ENCODE measurements at places on chromosomes 1 and 21.

GRCh38 chr21:29233256-29233546, 65.5 kb upstream of the BACH1 start:
- DNase-seq: no peak

DNA sequence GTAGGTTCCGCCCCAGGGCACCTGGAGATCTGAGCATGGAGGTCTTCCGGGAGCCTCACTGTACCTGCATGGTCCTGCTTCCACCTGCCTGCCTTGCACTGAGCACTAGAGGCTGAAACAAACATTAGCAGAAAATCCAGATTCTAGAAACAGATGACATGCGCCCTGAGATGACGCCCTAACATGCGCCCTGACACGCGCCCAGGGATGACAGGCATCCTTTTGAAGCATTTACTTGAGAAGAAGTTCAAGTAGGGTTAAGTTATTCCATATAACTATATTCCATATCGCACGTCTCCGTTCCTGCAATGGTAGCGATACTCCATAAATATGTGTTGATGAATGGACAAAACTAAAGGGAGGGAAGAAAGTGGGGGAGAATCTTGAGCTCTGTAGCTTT, 13.7 kb downstream of the ACTA1 start:
- DNase-seq: no peak

DNA sequence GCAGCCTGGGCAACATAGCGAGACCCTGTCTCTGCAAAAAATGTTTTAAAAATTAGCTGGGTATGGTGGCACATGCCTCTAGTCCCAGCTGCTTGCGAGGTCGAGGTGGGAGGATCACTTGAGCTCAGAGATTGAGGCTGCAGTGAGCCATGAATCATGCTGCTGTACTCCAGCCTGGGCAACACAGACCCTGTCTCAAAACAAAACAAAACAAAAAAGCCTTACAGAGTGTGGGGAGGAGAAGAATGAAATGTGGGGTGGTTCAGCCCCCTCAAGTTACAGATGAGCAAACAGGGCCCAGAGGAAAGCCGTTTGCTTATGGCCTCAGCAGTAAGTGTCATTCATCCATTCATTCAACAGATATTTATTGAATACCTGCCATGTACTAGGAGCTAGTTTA, 40.7 kb downstream of the RPS6KA1 start:
- DNase-seq: no peak

DNA sequence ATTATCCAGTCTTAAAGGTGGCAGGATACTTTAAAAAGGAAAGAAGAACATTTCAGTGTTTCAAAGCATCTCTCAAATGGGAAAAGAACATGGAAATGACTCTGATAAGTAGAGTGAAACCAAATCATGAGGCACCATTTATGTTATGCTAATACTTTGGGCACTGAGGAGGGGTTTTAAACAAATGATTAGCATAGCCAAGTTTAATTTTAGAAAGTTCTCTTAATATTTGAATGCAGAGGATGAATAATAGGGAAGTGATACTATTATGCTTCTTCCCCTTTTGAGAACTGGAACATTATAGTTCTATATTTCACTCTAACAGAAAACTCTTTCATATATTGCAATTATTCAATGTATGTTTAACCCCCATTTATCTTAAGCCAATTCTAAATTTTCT, 1181.9 kb upstream of the PRMT6 start:
- no peak for DNase-seq

DNA sequence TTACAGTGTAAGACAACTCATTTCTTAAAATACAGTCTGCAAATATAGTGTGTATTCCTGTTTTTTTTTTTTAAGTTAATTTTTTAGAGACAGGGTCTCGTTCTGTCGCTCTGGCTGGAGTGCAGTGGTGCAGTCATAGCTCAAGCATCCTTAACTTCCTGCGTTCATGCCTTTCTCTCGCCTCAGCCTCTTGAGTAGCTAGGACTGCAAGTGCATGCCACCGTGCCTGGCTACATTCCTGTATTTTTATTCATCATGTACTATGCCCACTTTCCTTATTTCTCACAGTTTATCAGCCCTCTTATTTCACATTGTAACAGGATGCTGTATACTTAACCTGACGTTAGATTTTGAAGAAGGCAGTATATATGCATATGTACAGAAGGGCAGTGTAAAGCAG, 26.7 kb downstream of the MIER1 start:
- no peak for DNase-seq

DNA sequence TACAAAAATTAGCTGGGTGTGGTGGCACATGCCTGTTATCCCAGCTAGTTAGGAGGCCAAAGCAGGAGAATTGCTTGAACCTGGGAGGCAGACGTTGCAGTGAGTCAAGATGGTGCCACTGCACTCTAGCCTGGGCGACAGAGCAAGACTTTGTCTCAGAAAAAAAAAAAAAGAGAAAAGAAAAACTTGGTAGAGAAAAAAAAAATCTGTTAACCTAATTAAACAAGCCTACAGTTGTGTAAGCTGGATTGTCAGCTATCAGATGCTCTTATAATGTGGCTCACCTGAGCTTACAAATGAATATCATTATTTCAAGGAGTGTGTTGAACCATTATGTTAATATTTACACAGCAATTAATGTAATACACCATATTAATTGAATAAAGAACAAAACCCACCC, 26.4 kb upstream of the EYA3 start:
- DNase-seq: no peak

Data from cardiac septum (tissue), 1 donor.